ENCODE measurements at places on chromosomes 2 and 18.
A peak's percentile ranks its signal among the peaks of the same experiment; 100 is the strongest.

DNA sequence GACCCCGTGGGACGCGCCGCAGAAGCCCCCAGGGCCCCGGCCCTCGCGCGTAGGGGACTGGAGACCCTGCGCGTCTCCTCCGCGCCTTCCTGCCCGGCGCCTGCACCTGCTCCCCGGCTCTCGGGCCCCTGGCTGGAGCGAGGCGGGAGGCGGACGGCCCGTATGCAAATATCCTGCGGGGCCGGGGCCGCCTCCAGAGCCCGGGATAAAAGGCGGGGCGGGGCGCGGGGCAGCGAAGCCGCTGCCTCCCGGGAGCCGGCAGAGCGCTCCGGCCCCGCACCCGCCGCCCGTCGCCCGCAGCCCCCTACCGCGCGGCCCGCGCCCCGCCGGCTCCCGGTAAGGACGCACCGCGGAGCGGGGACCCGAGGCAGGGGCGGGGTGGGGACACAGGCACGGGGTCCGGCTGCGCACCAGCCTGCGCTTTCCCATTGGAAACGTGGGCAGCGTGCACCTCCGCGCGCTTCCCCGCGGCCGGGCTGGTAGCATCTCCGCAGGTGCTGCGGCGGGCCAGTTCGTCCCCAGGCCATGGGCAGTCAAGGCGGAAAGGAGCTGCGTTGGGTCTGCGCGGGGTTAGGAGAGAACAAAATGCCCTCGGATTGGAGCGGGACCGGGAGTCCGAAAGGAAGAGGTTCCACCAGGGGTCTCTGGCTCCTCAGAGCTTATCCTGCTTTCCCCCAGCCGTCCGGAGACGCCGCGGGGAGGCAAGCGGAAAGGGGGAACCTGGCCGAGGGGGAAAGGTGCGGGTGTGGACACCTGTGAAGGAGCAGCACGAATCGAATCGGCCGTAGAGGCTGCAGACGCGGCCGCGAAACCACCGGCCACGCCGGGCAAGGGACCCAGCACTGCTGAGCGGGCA, at the start of gene ATP6V1C2:
TSS of gene ATP6V1C2 (plus strand) at position 235 of the 856 bp plus-strand sequence. CDS start 1,220 bp downstream, outside the sequence.
- DNase-seq = peak; percentile 11

DNA sequence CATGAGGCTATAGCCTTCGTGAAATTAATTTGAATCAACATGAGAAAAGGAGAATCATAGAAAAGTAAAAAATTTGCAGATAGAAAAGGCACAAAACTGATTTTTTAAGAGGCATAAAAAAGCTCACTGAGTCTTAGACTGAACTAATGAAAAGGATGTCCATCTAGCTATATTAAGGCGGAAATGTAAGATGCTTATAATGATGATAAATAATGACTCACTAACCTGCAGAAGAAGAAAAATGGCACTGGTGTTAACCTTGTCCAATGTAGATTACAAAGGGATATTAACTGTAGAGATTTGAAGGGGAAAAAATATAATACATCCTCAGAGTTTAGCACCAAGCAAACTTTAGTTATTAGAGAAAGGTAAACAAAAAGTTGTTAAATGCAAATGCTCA, 1098.0 kb upstream of the DDX18 start:
- no peak for DNase-seq

GRCh38 chr2:118000041-118000440, 13.8 kb downstream of the CCDC93 start:
- no peak for DNase-seq

DNA sequence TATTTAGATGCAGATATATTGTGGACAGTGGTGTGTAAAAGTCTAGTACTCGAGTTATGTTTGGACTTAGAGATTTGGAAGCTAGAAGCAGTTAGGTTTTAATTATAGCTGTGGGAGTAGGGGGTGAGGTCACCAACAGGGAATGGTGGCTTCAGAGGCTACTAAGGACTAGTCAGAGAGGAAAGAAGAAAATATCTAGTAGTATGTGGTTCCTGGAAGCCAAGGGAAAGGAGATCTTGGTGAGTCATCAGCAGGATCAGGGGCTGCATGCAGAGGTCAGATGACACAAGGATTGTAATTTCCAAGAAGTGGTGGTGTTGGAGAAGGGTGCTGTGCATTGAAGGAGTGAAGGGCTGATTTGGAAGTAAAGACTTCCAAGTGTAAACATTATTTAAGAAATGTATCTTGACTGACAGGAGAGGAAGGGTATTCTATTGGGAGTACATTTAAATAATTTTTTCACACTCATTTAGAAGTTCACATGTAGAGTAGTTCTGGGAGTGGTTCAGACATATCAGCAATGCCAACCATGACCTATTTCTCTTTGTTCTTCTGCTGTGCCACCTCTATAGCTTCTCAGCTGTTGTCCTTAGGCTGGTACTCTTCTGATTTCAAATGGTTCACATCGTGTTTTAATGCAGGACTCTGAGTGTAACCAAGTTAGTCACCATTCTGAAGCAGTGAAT, 59.1 kb downstream of the ACSL3 start:
- DNase-seq = no peak

- DNase-seq = peak; percentile 63
Measured at GRCh38 chr2:25383806-25384205, 42.1 kb upstream of the DNMT3A start.

DNA sequence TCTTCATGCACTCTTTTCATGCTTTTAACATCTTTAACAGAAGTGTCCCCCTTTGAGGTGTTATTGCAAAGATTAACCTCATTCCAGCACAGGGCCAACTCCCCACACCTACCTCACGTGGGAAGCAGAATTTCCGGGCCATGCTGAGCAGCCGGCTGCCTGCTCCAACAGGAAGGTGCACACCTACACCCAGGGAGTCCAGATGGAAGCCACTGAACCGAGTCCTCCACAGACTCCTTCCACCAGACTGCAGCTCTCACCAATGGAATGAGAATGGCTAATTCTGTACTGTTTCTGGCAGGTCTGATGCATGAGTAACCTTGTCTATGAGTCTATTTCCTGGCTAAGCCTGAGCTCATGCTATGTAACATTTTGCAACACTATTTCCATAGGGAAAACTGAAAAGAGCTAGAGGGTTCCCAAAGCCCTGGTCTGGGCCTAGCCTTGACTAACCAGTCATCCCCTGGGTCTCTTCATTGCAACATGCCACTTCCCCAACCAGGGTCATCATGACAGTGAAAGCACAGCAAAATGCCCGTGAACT, 11.0 kb downstream of the ERFE start:
- DNase-seq = no peak

GRCh38 chr18:54616220-54616848, 25.3 kb downstream of the DYNAP start:
- DNase-seq = no peak

DNA sequence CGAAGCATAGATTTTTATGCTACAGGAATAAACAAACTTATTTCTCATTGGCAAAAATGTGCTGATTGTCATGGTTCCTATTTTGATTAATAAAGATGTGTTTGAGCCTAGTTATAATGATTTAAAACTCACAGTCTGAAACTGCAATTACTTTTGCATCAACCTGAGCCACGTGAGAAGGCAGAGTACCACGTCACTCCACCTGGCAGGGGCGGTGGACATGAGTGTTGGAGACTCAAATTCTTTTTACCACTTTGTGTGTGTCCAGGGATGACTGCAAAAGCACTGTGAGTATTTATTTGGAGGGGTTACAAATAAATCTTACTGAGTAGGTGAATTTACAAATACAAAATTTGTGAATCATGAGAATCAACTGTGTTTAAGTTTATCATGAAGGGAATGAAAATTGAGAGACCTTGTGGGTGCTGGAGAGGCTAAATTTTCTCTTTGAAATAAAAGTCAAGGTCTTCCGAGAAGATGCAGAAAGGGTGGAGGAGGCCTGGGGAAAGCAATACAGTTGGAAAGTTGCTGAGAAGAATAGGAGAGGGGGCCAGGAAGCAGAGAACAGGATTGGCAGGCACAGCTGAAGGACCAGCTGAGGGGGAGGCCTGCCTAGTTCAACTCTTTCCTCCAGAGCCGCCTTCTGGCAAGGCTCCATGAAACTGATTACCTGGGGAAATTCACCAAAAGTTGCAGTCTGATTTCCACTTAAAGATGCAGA, 316.4 kb downstream of the MYCN start:
- DNase-seq = no peak

GRCh38 chr18:6607343-6607742, 122.2 kb upstream of the ARHGAP28 start:
- no peak for DNase-seq

DNA sequence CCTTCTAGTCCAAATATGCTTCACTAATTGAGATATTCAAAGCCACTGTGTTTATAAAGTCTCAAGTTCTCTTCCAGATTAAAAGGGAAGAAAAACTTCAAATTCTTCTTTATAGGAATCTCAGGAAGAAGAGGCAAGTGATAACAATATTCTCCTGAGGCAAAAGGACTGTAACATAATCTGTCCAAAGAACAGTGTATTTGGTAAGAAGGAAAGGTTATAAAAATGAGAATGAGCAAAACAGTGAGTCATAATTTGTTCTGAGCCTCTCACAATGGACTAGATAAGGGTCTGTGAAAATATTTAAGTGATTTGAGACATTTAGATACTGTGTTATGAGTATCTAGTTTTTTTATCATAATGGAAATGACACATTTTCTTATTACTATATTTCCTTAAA, 44.3 kb downstream of the SNRPD1 start:
- no peak for DNase-seq

GRCh38 chr2:239678186-239678490, 277.3 kb upstream of the HDAC4 start:
- DNase-seq = no peak

GRCh38 chr2:96449637-96450036, 55.5 kb downstream of the NEURL3 start:
- no peak for DNase-seq

- DNase-seq = no peak
Measured at GRCh38 chr18:23499291-23499781, 4.0 kb upstream of the RMC1 start.

GRCh38 chr2:135637456-135638087, 104.1 kb upstream of the UBXN4 start:
- DNase-seq = no peak

DNA sequence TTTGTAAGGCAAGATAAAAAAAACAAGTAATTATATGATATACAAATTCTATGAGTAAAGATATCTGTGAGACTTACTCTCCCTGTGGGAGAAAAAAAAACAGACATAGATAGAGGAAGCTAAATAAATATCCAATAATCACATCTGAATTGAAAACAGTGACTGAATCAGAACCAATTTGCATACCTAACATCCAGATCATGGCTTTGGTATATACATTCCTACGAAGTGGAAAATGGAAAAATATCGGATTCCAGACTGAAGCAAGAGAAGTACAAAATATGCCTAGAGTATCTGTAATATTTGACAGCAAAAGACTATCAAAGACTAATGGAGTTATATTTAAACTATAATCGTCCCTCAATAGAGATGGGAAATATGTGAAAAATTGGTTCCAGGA, 1108.1 kb upstream of the CHAC2 start:
- DNase-seq = no peak

- no peak for DNase-seq
Measured at GRCh38 chr2:121721926-121722325, 14.7 kb downstream of the NIFK start.

DNA sequence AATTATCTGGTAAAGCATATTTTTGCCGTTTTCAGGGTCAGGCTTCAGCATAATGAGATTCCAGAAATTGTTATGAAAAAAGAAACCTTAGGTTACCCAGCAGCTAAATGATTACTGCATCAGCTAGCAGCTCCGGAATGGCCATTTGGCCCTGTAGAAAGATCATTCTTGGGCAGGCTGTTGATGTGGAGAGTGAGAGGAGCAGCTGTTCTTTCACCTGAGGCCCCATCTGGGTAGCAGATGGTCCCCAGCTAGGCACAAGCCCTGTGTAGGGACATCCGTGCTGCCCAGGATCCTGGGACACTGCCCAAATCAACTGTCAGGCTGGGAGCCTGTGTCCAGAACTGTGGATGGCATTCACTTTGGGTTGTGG, 61.8 kb downstream of the NEDD4L start:
- no peak for DNase-seq

DNA sequence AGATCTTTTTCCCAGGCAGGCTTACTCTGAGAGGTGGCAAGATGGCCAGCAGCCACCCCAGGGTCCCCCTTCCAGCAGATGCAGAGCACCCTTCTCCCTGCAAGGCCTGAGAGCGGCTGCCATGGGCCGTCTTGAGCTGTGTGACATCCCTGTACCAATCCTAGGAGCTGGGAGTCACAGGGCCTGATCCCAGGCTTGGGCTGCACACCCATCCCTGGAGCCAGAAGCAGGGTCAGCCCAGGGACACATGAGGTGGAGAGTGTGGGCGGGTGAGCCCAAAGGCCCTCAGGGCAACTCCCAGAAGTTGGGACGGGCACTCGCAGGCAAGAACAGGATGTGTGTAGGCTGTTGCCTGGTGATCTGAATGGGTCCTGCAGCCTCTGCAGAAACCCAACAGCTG, 40.5 kb downstream of the CROCC2 start:
- no peak for DNase-seq

DNA sequence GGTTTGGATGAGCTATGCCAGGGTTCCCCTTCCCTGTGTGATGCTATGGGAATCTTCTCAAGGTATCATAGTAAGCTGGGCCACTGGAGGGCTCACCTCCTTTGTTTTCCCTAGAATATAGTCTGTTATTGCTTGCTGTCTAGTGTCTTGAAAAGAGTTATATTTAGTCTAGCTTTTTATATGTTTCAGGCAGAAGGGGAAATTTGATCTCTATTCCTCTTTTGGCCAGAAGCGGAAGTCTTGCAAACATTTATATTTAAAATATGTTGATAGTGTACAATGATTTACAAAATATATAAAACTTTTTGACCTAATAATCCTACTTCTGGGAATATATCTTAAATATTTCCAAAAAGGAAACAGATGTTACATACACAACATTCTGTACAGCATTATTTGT, 260.7 kb downstream of the FHOD3 start:
- no peak for DNase-seq

DNA sequence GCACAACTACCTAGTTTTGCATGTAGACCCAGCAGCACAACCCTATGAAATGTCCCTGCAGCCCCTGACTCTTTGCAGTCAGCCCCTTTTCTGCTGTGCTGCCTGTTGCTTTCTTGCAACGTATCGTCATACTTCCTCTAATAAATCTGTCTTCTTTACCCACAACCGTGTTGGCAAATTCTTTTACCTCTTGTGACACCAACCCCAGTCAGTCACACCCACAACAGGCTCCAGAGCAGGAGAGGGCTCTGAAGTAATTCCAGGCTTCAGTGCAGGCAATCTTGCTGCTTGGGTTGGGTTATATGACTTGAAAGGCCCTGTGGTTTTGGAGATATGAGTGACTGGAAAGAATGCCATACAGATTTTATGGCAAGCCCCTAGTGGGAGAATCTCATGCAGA, 79.1 kb upstream of the KCNH7 start:
- no peak for DNase-seq
